ENCODE measurements at places on chromosomes 11 and 22. TPM values are rescaled to one million over a fixed set of nuclear protein-coding genes. Genes with fewer than 3 reads are reported as not detected.

Gene OR51A7
- not detected for total RNA-seq

Gene YWHAH
- 188 TPM for total RNA-seq

Gene SCGB1D2
- not detected for total RNA-seq

- no peak for DNase-seq
Observed at GRCh38 chr11:102521121-102521520, 9.4 kb downstream of the MMP7 start.

DNA sequence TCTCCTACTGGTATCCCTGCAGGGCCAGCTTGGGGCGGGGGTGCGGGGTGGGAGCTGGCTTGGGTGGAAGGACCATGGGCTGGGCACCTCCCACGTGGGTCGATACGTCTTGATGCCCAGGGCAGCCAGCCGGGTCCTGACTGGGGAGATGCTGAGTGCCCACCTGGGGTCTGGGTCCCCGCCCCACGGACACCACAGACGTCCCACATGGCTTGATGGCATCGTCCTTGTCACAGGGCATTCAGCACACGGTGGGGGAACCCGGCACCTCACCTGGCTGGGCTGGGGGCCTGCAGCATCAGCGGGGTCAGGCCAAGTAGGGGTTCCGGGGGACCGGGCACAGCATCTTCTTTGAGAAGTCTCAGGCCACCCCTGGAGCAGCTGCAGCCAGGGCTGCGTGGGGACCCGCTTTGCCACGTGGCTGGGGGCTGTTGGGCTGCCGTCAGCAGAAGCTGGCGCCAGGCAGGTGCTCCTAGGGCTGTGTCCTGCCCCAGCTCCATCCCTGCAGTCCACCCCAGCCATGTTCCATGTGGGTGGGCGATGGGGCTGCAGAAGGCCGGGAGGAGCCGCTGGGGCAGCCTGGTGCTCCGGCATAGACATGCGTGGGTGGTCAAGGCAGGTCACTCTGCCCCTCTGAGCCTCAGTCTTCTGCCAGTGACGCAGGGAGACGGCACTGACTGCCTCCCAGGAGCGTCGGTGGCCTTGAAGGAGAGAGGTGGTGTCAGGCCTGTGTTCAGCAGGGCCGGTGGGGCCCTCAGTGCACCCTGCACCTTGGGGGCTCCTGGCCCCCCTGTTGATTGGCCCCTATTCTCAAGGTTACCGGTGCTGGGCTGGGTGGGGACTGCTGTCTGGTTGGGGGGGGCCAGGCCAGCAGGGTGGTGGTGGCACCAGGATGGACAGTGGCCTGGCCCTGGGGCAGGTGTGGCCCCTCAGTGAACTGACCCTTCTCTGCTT lies 8.4 kb downstream of the SELENOO start:
- no peak for DNase-seq

DNA sequence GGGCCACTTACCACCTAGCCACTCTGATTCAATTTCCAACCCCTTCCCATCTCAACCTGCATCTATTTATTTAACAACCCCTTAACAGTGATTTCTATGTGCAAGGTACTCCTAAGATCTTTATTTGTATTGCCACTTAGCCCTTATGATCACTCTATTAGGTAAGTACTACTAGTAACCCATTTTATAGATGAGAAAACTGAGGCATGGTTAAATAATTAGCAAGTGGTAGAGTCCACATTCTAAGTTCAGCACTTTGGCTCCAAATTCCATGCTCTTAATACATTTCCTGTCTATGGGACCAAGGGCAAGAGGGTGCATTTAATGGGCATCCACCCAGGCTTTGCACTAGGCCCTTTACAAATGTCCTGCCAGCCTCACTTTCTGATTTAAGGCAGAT lies 38.1 kb upstream of the CSNK2A3 start:
- DNase-seq, result no peak
